AG08396 (cell line): ENCODE measurements at places on chromosomes 7 and 10.

DNA sequence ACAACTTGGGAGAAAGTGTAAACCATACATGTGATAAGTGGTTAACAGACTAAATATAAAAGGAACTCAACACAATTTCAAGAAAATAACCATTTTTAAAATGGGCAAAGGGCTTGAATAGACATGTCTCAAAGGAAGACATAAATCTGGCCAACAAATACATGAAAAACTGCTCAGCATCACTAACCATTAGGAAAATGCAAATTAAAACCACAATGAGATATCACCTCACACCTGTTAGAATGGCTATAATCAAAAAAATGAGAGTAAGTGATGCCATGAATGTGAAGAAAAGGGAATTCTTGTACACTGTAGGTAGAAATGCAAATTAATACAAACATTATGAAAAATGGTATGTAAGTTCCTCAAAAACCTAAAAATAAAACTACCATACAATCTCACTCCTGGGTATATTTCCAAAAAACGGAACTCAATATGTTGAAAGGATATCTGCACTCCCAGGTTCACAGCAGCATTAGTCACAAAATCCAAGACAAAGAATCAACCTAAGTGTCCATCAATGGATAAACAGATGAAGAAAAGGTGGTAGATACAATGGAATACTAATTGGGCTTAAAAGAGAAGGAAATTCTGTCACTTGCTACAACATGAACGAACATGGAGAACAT lies 5.6 kb downstream of the SNX13 start:
- no peak for DNase-seq

DNA sequence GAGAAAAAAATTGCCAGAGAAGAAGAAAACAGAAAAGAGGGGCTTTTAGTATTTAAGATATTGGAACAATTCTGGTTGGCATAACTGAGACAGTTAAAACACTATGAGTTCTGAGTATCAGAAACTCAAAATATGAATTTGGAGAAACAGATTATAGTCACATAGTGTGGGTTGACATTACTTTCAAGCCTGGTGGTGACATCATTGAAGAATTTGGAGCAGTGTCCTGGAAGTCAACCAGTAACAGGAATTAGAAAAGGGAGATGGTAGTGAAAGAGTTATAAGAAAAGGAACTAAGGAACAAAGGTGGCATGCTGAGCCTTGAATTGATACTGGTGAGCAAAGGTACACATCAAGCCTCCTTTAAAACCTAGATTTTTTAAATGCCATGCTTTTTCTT lies 88.2 kb downstream of the ZNF438 start:
- no peak for DNase-seq

- no peak for DNase-seq
Observed at GRCh38 chr10:17961551-17962422, 10.1 kb downstream of the SLC39A12 start.

DNA sequence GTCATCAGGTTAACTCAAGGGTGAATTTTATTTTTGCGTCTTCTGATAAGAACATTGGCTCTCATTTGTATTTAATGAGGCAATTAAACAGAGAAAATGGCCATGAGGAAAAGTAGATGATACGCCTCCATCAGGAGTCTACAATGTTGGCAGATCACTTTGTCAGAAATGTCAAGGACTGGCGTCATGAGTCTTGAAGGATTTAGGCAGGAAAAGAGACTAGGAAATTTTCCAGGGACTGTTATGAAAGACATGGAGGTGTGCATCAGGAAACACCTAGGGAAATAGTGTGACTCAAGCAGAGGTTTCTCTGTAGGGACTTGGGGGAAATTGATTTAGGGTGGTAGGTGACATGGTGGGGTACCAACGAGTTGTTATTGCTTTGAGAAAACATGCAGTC lies 53.4 kb upstream of the SLC35B4 start:
- no peak for DNase-seq

- DNase-seq = no peak
Observed at GRCh38 chr7:29185613-29186012, 9.0 kb upstream of the CHN2 start.

DNA sequence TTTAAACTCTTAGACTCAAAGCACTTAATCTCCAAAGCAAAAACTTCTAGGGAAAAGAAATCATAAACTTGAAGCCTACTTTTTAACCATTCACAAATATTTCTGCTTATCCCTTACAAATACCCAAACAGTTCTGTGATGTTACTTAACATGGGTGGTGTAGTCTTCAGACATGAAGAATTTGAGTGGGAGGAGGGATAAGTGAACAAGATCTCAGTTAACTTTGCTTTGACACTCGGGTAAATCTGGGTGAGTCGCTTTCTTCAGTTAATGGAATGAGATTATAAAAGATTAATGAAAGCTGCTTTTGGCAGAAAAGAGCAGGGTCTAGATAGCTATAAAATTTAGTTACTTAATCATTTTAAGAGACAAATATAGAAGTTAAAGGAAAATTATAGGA lies 47.5 kb downstream of the RNF133 start:
- DNase-seq = no peak

GRCh38 chr10:126972635-126973414 lies 67.6 kb downstream of the DOCK1 start:
- peak; percentile 84 for DNase-seq

- DNase-seq = no peak
Observed at GRCh38 chr10:29243750-29244149, 45.1 kb upstream of the LYZL1 start.

GRCh38 chr10:124725171-124725631 lies 19.0 kb downstream of the FAM53B start:
- DNase-seq = no peak

DNA sequence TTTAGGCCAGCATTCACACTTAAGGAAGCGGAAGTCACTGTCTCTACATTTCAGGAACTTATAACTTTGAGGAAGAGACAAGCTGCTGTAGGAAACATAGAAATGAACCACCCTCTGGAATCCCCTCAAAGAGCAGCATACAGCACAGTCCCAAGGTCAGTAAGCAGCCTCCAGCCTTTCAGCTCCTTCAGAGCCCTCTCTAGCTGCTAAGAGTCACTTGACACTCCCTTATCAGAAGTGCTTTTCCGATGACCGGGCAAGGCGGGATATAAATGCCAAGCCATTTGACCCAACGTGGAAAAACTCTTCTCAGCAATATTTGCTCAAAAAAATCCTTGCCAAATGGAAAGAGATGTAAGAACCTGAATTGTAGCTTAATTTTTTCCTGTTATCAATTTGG lies 1284.3 kb downstream of the XPNPEP1 start:
- DNase-seq = no peak

GRCh38 chr10:128096486-128097199 lies 29.6 kb downstream of the MKI67 start:
- DNase-seq = no peak

GRCh38 chr7:93737953-93738352 lies 152.6 kb downstream of the TFPI2 start:
- no peak for DNase-seq

DNA sequence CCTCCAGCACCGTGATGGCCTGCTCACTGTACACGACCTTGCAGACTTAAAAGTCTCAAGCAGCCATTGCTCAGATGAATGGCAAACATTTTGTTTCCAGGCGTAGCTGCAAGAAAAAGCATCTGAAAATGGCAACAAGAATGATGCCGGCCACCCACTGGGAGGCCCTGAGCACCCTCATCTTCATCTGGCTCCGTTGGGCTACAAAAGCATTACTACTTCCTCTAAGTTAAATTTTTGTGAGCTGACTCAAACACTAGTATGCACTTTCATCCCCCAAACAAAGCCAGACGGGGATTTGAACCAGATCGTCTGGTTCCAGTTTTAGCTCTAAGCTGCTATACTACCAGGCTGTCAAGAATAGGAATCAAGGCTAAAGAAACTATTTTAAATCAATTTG lies 116.6 kb upstream of the CDK1 start:
- no peak for DNase-seq

DNA sequence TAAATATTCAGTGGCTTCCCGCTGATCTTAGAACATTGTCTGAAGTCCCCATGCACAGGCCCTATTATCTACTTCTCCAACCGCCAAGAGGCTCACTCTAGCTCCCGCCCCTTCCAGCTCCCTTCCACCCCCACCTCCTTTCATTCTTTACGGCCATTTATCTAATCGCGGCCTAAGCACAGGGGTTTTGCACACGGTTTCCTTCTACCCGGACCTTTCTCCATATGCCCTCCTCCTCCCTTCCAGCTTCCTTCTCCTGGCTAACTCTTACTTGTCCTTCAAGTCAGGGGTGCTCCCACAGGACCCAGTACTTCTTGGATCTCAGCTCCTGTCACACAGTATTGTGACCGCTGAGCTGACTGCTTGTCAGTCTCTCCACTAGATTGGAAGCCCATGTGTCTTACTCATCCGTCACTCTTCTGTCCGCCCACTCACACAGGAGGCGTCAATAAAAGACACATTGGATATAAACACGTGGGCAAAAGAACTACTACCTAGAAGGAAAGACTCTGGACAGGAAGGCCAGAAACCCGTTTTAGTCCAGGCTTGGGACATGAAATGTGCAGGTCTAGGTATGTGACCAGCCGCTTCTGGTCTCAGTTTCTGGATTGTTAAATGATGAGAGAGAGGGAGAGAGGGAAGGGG lies 20.2 kb upstream of the HPS1 start:
- no peak for DNase-seq

- no peak for DNase-seq
Observed at GRCh38 chr10:130721971-130722370, 585.8 kb downstream of the GLRX3 start.

DNA sequence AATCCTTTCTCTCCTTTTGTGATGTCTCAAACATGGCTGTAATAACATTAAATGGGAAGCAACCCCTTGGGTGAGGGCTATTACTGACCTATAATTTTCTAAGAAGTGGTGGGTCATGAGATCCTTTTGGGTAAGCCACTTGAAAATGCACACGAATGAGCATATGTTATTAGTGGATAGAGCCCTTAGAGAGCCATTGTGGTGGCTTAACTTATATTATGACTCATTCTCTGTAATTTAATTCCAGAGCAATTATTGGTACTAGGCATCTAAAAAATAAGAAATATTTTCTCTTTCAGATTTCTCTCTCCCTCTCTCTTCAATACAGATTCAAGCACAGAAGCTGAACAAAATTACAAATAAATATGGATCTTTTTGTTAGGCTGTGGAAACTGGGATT lies 1177.4 kb upstream of the PHF14 start:
- DNase-seq = no peak

GRCh38 chr10:73649876-73650536 lies 5.8 kb downstream of the SYNPO2L start:
- DNase-seq = peak; percentile 67

- DNase-seq = no peak
Observed at GRCh38 chr7:45122975-45123860, 11.7 kb upstream of the TBRG4 start.

GRCh38 chr7:28017372-28017771 lies 163.2 kb downstream of the JAZF1 start:
- no peak for DNase-seq

GRCh38 chr7:93146472-93147141 lies 1.6 kb downstream of the SAMD9L start:
- no peak for DNase-seq

- DNase-seq = no peak
Observed at GRCh38 chr7:150992833-150993302, 2.1 kb downstream of the NOS3 start.

GRCh38 chr10:80477813-80478212 lies 23.7 kb downstream of the TSPAN14 start:
- peak; percentile 36 for DNase-seq

DNA sequence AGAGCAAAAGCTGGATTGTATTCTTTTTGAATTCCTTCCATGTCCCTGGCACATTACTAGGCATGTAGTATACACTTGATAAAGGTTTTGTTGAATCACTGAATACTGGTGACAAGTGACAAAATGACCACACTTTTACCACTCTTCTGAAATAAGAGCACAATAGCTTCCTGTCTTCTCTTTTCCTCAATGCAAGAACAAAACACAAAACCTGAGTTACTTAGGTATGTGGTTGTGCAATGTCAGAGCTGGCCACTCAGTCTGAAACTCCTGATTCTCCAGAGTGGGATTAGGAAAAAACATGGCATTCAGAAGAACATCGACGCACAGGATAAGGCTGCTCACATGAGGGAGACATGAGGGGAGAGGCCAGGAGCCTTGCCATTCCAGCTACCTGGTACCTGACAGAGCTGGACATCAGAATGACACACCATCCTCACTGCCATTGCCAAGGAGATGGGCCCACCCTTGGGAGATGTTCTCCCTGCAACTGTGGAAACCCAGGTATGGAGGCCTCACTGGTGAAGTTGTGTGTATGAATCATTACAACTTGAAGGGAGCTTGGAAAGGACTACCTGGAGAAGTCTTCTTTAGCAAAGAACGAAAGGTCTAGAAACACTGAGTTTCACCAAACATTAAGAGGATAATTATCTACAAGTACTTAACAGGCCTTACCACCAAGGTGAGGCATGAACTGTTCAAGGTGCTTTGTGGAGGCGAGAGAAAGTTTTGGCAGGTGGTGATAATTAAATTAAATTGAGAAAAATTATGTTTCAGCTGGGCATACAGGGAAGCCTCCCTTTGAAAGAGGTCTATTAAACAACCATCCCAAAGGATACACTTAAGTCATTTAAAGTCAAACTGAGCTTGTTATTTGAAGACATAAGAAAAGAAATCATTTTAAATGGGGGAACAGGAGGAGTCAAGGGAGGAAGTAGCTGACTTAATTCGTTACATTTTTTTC lies 246.5 kb upstream of the AOAH start:
- DNase-seq = no peak

GRCh38 chr10:14661818-14662217 lies 112.9 kb downstream of the FAM107B start:
- no peak for DNase-seq

DNA sequence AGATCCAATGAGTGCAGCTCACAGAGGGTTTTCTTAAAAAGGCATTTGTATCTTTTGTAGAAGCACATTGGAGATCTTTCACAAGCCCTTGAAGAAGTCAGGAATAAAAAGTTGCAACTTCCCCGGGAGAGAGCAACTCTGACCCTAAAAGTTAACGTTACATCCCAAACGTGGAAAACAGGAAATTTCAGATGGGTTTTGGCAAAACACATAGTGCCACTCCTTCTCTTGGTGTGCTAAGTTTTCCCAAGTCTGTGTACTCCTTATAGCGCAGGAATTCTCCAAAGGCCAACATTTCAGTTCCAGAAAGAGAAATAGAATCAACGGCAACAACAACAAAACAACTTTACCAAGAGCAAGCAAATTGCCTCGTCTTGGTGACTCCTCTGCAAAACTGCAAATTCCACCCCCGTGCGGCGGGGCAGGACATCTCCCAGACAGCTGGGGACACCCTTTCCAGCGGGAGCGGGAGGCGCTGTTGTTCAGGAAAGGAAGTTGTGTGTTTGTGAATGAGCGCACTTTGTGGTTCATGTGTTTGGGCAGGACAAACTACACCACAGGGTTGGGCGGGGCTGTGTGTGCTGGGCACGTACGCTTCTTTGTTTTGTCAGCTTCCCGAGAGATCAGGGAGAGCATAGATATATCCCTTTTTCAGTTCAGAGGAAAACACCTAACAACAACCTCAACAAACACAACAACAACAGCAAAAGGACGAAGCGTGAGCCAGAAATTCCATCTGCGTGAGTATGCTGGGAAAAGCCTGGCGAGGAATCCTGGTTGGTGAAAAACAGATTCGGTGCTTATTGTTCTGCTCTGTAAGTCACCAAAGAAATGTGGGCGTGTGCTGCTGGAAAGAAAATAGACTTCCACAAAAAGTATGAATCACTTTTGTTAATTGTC lies 294.7 kb upstream of the PITRM1 start:
- DNase-seq = peak; percentile 52
